GM23338 (cell line): ENCODE measurements at places on chromosomes 4 and X. TPM values are rescaled to one million over a fixed set of nuclear protein-coding genes. Genes with fewer than 3 reads are reported as not detected.

GRCh38 chr4:2936773-2937145 lies 26.4 kb downstream of the NOP14 start:
- peaks cover 4% of the 10 kb centered on the region; the same call in 1 of the 2 replicates for H3K4me1 ChIP-seq
- H3K27ac ChIP-seq, result no peak overlapping the region
- H3K4me3 ChIP-seq, result no peak overlapping the region
- peaks cover 31% of the 10 kb centered on the region for H3K36me3 ChIP-seq
- no peak for DNase-seq
- no peaks in the 10 kb centered on the region for H3K27me3 ChIP-seq

DNA sequence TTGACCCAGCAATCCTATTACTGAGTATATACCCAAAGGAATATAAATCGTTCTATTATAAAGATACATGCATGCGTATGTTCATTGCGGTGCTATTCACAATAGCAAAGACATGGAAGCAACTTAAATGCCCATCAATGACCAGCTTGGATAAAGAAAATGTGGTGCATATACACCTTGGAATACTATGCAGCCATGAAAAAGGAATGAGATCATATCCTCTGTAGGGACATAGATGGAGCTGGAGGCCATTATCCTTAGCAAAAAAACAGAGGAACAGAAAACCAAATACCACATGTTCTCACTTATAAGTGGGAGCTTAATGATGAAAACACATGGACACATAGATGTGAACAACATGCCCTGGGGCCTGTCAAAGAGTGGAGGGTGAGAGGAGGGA lies 124.1 kb upstream of the AFF2 start:
- no peaks in the 10 kb centered on the region for H3K27me3 ChIP-seq
- H3K4me1 ChIP-seq, result no peaks in the 10 kb centered on the region
- no peak for DNase-seq
- H3K36me3 ChIP-seq, result no peaks in the 10 kb centered on the region

- H3K4me3 ChIP-seq, result no peak overlapping the region
- DNase-seq, result no peak
Measured at GRCh38 chr4:106104276-106104675, 209.0 kb downstream of the NPNT start.

SPACA5 gene
- not detected in 2 replicates for polyA plus RNA-seq

DNA sequence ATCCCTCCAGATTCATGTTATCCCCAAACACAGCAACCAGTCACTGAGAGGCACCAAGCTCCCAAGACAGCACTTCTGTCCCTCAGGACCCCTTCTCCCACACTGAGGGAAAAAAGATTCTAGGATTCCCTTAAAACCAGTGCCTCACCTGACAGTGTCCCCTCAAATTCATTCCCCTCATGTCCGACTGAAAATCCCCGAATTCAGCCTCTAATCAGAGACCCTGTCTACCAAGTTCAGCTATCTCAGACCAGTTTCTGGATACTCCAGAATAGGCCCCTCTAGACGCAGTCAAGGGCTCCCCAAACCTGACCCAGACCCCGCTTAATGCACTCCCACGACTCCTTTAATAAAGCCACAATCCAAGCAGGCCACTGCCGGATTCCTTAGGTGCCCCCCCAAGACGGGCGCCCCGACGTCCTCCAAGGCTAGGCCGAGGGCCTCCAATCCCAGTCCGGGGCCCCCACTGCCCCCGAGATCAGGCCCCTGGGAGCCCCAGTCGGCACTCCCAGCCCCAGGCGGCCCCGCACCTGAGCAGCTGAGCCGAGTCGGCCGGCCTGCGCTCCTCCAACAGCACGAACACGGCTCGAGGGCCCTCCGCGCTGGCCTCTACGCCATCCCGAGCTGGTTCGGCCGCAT lies 457 bp downstream of the TFE3 start:
- DNase-seq, result no peak
- peaks cover 11% of the 10 kb centered on the region; the same call in 1 of the 2 replicates for H3K36me3 ChIP-seq
- peak overlapping the region; percentile 94 for H3K27ac ChIP-seq
- peak overlapping the region; percentile 77 for H3K4me3 ChIP-seq
- peaks cover 4% of the 10 kb centered on the region for H3K4me1 ChIP-seq
- no peaks in the 10 kb centered on the region for H3K27me3 ChIP-seq

F11 gene
- 0.74 TPM in 1 of 2 replicates, not detected in the other for polyA plus RNA-seq

RASGEF1B gene
- 5.2 and 5.6 TPM in 2 replicates for polyA plus RNA-seq

FGFBP2 gene
- polyA plus RNA-seq, result 0.18 and 0.37 TPM in 2 replicates

DNA sequence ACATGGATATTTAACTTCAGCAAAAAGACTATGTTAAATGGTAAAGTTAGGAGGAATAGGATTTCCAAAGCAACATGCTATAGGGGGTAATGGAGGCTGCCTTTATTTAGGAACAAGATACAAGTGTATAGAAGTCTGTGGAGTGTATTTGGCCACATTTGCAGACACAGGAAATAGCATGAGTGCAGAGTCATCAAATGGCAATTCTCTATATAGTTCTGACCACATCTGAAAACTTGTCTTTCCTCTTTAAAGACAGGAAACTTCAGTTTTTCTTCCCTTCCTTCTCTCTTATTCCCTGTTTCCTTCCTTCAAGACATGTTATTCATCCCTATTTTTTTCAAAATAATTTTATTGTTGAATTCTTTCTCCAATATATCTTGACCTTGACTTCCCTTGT lies 119.3 kb upstream of the PITX2 start:
- H3K27ac ChIP-seq, result no peak overlapping the region
- H3K27me3 ChIP-seq, result no peaks in the 10 kb centered on the region

- peaks cover 91% of the 10 kb centered on the region for H3K4me1 ChIP-seq
- H3K27ac ChIP-seq, result no peak overlapping the region
- peak overlapping the region; percentile 49 for H3K4me3 ChIP-seq
Measured at GRCh38 chr4:13534344-13535063, 9.8 kb downstream of the NKX3-2 start.

DNA sequence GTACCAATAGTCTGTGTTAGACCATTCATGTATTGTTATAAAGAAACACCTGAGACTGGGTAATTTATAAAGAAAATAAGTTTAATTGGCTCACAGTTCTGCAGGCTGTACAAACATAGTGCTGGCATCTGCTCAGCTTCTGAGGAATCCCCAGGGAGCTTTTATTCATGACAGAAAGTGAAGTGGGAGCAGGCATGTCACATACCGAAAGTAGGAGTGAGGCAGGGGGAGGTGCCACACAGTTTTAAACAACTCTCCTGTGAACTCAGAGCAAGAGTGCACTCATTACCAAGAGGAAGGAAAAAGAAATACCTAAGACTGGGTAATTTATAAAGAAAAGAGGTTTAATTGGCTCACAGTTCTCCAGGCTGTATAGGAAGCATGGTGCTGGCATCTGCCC lies 591.2 kb downstream of the PPP4R3C start:
- no peak overlapping the region for H3K4me3 ChIP-seq
- no peak for DNase-seq
- no peaks in the 10 kb centered on the region for H3K36me3 ChIP-seq
- no peaks in the 10 kb centered on the region for H3K27me3 ChIP-seq
- H3K4me1 ChIP-seq, result no peaks in the 10 kb centered on the region
- H3K27ac ChIP-seq, result no peak overlapping the region

GRCh38 chrX:115178473-115178872 lies 10.7 kb upstream of the RBMXL3 start:
- H3K27me3 ChIP-seq, result no peaks in the 10 kb centered on the region
- 0 out of 2 replicates have a peak overlapping the region, but pooled peaks have one; percentile 13 for H3K4me3 ChIP-seq
- H3K27ac ChIP-seq, result no peak overlapping the region
- H3K36me3 ChIP-seq, result no peaks in the 10 kb centered on the region
- H3K4me1 ChIP-seq, result no peaks in the 10 kb centered on the region

P2RY8 gene
- polyA plus RNA-seq, result 0.23 and 0.24 TPM in 2 replicates

DNA sequence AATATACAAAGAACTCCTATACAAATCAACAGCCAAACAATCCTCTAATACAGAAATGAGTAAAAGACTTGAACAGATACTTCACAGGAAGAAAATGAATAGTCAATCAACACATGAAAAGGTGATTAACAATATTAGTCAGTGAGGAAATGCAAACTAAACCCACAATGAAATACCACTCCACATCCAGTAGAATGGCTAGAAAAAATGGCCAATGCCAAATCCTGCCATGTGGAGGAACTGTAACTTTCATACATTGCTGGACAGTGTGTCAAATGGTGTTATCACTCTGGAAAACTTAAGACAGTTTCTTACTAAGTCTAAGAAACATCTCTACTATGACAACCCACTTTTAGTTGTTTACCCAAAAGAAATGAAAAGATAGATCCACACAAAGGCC lies 59.5 kb downstream of the NSG1 start:
- H3K4me1 ChIP-seq, result peaks cover 6% of the 10 kb centered on the region; the same call in 1 of the 2 replicates
- DNase-seq, result no peak
- no peaks in the 10 kb centered on the region for H3K27me3 ChIP-seq
- H3K4me3 ChIP-seq, result no peak overlapping the region

CENPI gene
- 5.2 and 7.2 TPM in 2 replicates for polyA plus RNA-seq
